LoVo (cell line): ENCODE measurements at places on chromosomes 1 and 21.

DNA sequence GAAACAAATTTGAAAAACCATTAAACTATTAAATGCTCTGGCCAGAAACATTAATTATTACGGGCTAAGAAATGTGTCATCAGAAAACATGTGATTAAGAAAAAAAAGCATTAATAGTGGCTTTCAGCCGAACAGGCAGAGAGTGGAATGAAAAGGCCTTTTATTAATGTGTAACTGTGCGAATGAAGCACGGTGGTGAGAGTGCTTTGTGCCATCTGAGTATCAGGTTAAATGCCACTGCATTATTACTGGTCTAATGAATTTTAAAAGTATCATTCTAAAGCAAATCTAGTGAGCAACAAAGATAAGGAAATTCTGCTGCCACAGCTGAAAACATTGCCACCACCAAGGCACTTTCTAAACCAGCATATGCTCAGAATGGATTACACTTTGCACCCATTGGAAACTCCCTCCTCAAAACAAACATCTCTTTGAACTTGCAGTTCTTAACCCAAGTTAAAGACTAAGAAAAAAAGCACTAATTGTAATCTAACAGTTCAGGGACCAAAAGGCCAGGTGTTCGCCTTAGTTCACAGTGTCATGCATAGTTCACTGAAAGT lies 30.0 kb upstream of the SSX2IP start:
- no peak for DNase-seq

GRCh38 chr1:41919764-41920397 lies 1.2 kb upstream of the HIVEP3 start:
- DNase-seq = no peak

GRCh38 chr1:214990619-214991018 lies 91.9 kb upstream of the KCNK2 start:
- DNase-seq = no peak

GRCh38 chr1:185939142-185939541 lies 205.0 kb downstream of the HMCN1 start:
- DNase-seq = no peak

- DNase-seq = no peak
Measured at GRCh38 chr1:50913954-50914353, 46.1 kb downstream of the FAF1 start.

GRCh38 chr1:19210772-19211549 lies 895 bp upstream of the UBR4 start:
- DNase-seq = peak; percentile 2

GRCh38 chr1:224378855-224379631 lies 22.4 kb downstream of the CNIH4 start:
- no peak for DNase-seq

GRCh38 chr1:217561446-217561845 lies 69.4 kb downstream of the GPATCH2 start:
- no peak for DNase-seq

- no peak for DNase-seq
Measured at GRCh38 chr1:181107711-181108110, 19.2 kb downstream of the IER5 start.

DNA sequence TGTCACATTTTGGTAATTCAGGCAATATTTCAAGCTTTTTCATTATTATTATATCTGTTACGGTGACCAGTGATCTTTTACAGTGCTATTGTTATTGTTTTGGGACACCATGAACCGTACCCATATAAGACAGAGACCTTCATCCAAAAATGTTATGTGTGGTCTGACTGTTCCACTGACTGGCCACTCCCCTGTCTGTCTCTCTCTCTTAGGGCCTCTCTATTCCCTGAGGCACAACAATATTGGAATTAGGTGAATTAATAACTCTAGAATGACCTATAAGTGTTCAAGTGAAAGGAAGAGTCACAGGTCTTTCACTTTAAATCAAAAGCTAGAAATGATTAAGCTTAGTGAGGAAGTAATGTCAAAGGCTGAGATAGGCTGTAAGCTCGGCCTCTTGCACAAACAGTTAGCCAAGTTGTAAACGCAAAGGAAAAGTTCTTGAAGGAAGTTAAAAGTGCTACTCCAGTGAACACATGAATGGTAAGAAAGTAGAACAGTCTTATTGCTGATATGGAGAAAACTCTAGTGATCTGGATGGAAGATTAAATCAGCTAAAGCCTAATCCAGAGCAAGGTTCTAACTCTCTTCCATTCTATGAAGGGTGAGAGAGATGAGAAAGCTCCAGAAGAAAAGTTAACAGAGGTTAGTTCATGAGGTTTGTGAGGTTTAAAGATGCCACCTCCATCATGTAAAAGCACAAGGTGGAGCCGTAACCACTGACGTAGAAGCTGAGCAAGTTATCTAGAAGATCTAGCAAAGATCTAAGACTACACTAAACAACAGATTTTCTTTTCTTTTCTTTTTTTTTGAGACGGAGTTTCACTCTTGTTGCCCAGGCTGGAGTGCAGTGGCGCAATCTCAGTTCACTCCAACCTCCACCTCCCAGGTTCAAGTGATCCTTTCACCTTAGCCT lies 19.7 kb upstream of the DIPK1A start:
- no peak for DNase-seq

DNA sequence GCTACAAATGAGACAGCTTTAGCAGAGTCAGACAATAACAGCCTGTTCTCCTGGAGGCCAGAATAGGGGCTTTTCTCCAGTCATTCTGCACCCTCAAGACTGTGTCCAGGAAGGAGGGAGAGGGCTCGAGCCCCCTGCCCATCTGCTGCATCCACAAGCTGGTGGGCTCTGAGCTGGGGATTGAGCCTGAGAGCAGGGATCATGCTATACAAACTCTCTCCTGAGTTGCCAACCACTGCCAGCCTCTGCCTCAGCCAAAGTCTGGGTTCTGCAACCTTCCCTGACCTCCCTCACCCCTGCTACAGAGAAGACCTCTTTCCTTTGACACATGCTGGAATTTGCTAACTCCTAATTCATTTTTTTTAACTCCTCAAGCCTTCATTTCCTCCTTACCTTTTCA lies 14.8 kb upstream of the PPM1J start:
- no peak for DNase-seq
